CD8-positive, alpha-beta memory T cell (primary cell): ENCODE measurements at places on chromosomes 6 and 20.

- DNase-seq: no peak
Observed at GRCh38 chr20:19993958-19994669, 23.0 kb upstream of the NAA20 start.

- no peak for DNase-seq
Observed at GRCh38 chr6:145277358-145278086, 457.8 kb downstream of the EPM2A start.

DNA sequence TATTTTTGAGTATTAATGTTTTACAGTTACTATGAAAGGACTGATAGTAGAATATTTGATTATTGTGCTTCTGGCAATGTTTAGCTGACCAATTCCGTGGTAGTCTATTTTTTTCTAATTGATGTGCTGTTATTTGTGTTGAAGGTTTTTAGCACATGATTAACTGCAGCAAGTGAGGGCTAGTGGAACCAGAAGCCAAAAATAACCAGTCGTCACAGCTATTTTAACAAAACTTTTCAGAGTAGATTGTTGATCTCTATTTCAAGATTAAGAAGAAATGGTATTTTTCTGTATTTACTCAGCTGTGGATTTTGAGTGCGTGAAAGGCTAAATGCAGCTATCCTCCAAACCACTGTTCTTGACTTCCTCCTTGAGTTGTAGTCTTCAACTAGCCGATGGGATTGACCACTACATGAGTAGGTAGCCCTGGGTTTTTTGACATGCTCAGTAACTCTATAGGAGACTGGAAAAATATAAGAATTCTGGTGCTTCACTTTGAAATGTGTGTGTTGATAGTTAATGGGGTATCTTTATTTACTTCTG, 258.0 kb downstream of the ZFAND3 start:
- DNase-seq: no peak

GRCh38 chr6:170057961-170058877, 232.7 kb downstream of the DLL1 start:
- no peak for DNase-seq
